ENCODE measurements at places on chromosomes 1 and 21. TPM values are rescaled to one million over a fixed set of nuclear protein-coding genes. Genes with fewer than 3 reads are reported as not detected.

USP25 gene
- 41.5 TPM for total RNA-seq

EEIG2 gene
- total RNA-seq: 5.4 TPM

GRCh38 chr1:57091642-57092041, 125.8 kb upstream of the C8B start:
- DNase-seq: no peak
- 0 out of 2 replicates have a peak, but pooled peaks cover 4% of the 10 kb centered on the region for H3K4me1 ChIP-seq
- H3K27ac ChIP-seq: no peak overlapping the region
- no peaks in the 10 kb centered on the region for H3K36me3 ChIP-seq
- no peak overlapping the region for H3K4me3 ChIP-seq

RGS13 gene
- total RNA-seq: not detected

DNA sequence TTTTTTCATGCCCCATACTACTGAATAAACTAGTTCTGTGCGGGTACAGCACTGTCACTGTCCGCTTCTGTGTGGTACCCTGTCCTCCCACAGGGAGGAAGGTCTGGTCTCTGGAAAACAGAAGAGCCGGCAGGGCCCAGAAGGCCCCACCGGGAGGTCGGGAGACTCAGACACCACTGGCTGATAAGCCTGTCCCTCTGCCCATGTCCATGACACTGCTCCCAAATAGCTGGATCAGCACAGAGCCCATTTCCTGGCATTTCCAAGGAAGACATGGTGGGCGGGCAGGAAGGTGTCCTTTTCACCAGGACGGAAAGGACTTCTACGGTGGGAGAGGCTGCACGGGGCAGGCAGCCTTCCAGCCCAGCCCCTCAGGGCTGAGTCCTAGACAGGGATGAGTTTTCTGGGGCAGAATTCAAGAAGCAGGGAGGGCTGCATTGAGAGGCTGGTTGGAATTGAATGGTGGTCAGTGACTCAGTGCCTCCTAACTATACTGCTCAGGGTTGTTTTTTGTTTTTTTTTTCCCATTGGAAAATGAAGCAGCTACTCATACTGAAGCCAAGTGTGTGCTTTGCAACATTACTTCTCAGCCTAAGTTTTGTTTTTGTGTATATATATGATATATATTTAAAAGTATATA, 7.1 kb downstream of the PSRC1 start:
- no peak overlapping the region for H3K27ac ChIP-seq
- no peak overlapping the region for H3K4me3 ChIP-seq
- no peaks in the 10 kb centered on the region for H3K36me3 ChIP-seq
- peak; percentile 73 for DNase-seq
- H3K4me1 ChIP-seq: peaks cover 6% of the 10 kb centered on the region
- no peaks in the 10 kb centered on the region for H3K27me3 ChIP-seq

KRTAP10-2 gene
- not detected for total RNA-seq

Measured in GM23248 (cell line).